ENCODE measurements at places on chromosomes 12 and 14.

DNA sequence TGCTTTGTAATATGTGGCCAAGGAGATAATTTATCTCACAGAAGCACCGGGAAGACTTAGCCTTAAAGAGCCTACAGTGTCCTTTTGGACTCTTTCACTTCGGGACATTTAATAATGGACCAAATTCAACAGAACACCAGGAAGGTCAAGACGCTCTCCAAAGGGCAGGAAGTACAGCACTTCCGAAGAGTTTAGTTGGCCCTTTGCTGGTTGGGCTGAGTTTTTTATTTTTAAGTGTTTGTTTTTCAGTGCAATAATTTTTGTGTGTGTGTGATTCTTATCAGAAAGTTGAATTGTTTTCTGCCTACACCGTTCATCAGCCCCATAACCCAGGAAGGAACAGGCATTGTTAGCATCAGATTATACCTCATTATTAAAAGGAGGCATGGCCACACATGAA, 193.0 kb downstream of the EPS8 start:
- DNase-seq, result no peak

GRCh38 chr12:96255077-96255476, 60.9 kb downstream of the ELK3 start:
- no peak for DNase-seq

DNA sequence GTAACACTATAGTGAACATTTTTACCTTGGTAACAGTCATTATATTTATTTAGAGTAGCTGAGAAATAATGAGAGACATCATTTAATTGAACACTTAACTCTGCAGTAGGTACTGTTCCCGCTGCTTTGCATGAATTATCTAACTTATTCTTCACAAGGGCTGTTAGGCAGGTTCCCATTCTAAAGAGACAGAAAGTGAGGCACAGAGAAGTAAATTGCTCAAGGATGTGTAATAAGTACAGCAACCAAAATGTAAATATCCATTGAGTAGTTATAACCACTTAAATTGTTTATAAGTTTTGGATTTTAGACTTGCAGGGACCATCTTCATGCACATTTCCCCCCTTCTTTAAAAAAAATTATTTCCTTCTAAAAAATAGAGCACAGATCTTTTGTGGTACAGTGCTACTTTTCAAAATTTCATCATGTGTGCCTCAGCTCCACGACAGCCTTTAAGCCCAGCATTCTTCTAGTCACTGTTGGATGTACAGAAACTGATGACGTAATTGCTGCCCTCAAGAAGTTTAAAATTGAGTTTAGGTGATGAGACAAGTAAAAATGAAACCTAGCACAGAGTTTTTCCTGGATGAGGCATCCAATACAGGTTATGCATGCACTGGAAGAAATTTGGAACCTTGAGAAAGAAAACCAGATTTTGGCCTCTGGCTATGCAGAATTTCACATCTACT, 6.0 kb upstream of the MANSC4 start:
- DNase-seq, result no peak

GRCh38 chr12:583251-583869, 79.9 kb downstream of the NINJ2 start:
- no peak for DNase-seq

DNA sequence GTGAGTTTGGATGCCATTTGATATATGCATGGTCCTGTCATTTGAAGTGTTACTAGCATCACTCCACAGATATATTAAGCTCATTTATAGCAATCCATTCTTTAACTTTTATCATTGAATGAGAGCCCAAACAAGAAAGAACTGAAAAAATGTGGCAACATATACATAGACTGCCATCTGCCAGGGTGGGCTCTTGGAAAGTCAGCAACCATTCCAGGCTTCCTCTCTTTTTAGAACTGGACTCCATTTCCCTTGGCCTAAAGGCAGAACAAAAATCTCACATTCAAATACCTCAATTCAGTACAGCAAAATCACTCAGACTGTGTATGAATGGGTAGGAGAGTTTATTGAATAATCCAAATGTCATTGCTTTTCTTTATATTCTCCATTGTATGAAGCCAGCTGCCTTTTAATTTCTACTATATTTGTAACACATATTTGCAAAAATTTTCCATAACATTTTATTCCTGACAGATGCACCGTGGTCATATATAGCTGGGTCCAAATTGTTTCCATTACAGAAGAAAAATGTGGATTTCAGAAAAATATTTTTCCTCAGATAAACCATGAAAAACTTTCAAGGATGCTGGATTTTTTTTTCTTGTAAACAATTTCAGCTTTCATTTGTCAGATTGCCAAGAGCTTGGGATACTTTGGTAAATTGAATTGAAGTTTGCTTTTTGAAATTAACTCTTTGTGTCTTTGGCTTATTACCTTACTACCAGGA, 1252.3 kb upstream of the SEL1L start:
- no peak for DNase-seq

- DNase-seq, result no peak
Measured at GRCh38 chr12:12007001-12007712, 63.6 kb upstream of the BCL2L14 start.

GRCh38 chr14:100323121-100323941, at the start of gene SLC25A47:
SLC25A47 (plus strand) TSS chr14:100323339; CDS start chr14:100323415, 76 bp downstream.
- DNase-seq, result no peak
